ENCODE measurements at places on chromosomes 7 and 10. TPM values are rescaled to one million over a fixed set of nuclear protein-coding genes. Genes with fewer than 3 reads are reported as not detected.

Gene RBP3
- 348 TPM for total RNA-seq

Gene NPS
- not detected for total RNA-seq

Gene CALN1
- total RNA-seq: 9.8 TPM

Gene PFKP
- total RNA-seq: 50.0 TPM

Gene FLNC
- 92.8 TPM for total RNA-seq
